Lung microvascular endothelial cell (primary cell): ENCODE measurements at places on chromosomes 7 and 10. TPM values are rescaled to one million over a fixed set of nuclear protein-coding genes. Genes with fewer than 3 reads are reported as not detected.

MCM10 gene
- total RNA-seq = 2.4 and 5.0 TPM in 2 replicates

DNA sequence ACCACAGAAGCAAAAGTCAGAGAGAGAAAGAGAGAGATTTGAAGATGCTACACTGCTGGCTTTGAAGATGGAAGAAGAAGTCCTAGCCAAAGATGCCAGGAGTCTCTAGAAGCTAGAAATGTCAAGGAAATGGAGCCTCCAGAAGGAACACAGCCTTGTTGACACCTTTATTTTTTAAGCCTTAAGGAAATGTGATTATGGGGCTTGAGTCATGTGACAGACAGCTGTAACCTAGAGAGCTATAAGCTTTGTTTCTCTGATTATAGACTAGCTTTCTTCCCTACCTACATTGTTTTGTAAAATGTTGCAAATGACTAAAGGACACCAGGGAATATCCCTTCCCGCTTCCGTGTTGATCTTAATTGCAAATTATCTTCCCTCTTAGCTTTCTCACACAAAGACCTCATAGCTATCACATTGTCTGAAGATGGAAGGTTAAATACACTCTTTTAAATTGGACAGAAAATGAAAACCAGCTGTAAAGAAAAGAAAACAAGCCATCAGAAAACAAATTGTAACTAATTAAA, 199.9 kb downstream of the ARHGAP12 start:
- DNase-seq = no peak

GRCh38 chr7:93728292-93728691, 153.8 kb upstream of the CALCR start:
- DNase-seq = no peak

DNA sequence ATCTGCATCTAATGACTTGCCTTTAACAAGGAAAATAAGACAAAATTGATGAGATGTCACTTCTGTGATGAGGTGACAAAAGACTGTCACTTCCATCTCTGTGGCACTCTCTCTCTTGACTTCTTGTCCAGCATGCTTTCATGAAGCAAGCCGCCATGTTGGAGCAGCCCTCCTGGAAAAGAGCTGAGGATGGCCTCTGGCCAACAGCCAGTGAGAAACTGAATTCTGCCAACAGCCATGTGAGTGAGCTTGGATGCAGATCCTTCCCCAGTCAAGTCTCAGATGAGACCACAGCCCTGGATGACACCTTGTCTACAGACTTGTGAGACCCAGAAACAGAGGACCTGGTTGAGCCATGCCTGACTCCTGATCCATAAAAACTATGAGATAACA, 412.6 kb upstream of the SHH start:
- no peak for DNase-seq

GRCh38 chr10:44382981-44383748, 1.7 kb downstream of the CXCL12 start:
- no peak for DNase-seq
